ENCODE measurements at places on chromosomes 6 and 20.
A peak's percentile ranks its signal among the peaks of the same experiment; 100 is the strongest.

DNA sequence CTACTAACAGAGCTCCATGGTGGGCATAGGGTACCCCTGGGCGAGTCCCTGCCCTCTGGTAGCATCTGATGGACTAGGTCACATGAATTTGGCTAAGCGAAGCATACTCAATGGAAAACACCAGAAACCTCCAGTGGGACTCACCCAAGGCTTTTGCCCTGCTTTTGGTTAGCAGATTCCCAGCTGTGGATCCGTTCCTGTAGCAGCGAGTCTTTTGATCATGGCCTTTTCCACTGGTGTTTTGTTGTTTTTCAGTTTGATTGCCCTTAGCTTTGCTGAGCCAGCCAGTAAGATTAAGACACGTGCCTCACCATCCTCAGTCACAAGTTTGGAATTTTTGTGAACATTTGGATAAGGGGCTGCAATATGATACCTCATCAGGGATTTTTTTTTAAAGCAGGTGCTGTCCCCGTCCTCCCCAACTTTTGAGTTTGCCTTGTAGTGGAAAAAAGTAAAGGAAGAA lies 8.0 kb downstream of the TNFAIP3 start:
- DNase-seq = no peak

DNA sequence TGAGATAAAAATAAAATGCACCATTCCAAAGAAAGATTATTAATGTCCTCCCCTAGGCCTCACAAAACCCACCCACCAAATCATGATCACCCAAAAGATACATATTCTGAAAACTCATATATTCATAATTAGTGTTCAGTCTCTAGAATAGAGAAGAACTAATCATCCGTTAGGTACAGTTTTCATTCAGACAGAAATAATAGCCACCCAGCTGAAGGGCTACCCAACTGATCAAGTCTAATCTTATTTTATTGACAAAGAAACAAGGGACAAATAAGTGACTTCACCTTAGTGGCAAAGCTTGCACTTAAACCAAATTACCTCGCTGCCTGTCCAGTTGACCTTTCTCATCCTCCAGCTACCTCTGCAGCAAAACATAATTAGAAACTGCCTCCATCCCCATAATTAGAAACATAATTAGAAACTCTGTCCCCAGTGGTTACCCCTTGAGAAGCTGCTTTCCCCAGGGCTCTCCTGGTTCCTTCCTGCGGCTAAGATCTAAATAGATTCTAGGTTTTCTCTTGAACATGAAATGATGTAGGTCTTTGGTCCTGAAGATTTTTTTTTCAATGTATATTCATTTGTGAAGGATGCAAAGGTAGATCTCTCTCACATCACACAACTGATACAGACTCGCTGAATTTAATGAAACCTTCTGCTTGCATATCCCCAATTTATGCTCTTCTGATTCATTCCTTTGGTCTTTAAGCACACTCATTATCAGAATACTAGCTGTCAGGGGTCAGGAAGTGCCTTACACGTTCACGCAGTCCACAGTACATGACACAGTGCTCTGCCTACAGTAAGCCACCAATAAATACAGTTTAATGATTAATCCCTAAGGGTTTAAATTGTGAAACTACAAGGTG lies 46.3 kb downstream of the HBS1L start:
- no peak for DNase-seq

GRCh38 chr6:25083784-25084507 lies 148.2 kb upstream of the RIPOR2 start:
- no peak for DNase-seq

DNA sequence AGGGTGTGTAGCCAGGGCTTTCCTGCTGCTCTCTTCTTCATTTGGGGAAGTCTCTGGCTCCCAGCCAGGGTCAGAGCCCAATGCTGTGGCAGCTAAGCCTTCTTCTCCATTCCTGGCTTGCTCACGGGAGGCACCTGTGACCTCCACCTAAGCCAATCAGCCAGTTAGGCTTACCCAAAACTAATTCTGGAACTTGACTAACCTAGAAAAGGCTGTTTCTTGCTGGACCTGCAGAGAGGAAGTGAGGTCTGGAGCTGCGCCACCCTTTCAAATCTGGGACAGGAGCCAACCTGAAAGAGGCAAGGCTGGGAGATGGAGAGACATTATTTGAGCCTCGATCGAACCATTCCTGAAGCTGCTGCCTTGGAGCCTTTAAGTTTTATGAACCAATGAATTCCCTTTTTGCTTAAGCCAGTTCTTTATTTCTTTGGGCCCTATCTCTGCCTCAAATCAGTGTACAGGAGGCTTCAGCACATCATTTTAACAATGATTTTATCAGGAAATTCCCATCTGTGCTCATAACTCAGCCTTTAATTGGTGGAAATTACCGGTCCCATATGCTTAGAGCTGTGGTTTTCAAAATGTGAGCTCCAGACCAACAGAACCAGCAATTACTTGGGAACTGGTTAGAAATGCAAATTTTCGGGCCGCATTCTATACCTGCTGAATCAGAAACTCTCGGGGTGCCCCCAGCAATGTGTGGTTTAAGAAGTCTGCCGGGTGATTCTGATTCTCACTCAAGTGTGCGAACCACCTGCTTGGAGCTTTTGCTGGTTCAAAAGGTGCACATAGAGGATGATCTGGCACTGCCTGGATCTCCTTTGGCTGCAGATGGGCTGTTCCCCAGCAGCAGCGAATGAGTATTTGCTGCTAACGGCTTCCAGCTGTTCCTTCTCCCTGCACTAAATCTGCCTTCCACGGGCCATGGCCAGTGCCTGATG lies 97.4 kb upstream of the RNF24 start:
- DNase-seq = no peak

GRCh38 chr6:111926731-111927302 lies 53.6 kb upstream of the FYN start:
- no peak for DNase-seq

DNA sequence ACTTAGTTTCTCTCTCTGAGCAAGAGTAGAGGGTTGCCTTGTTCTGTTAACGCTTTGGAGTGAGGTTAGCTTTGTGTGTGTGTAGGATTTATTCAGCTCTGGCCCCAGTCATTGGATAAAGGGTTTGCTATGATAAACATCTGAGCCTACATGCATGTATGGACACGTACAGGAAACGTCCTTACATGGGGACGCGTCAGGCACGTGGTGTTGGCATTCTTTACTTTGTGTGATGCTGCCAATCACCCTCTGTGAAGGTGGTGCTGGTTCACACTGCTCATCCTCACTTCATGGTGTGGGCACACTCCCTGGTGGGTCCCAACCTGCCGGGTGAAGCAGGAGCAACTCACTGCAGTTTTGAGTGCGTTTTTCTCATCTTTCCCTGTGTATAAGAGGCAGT lies 53.4 kb upstream of the CD93 start:
- no peak for DNase-seq

- no peak for DNase-seq
Measured at GRCh38 chr6:39018103-39018502, 30.5 kb upstream of the GLP1R start.

DNA sequence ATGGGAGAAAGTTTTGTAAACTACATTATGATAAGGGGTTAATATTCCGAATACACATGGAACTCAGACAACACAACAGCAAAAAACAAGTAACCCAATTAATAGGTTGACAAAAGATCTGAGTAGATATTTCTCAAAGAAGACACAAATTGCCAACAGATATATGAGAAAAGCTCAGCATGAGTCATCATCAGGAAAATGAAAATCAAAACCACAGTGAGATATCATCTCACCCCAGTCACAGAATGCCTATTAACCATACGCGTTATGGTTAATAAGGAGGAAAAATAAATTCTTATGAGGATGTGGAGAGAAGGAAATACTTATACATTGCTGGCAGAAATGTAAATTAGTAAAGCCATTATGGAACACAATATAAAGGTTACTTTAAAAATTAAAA lies 695.0 kb downstream of the COL12A1 start:
- DNase-seq = no peak

- DNase-seq = no peak
Measured at GRCh38 chr20:40654876-40655275, 34.2 kb downstream of the MAFB start.

DNA sequence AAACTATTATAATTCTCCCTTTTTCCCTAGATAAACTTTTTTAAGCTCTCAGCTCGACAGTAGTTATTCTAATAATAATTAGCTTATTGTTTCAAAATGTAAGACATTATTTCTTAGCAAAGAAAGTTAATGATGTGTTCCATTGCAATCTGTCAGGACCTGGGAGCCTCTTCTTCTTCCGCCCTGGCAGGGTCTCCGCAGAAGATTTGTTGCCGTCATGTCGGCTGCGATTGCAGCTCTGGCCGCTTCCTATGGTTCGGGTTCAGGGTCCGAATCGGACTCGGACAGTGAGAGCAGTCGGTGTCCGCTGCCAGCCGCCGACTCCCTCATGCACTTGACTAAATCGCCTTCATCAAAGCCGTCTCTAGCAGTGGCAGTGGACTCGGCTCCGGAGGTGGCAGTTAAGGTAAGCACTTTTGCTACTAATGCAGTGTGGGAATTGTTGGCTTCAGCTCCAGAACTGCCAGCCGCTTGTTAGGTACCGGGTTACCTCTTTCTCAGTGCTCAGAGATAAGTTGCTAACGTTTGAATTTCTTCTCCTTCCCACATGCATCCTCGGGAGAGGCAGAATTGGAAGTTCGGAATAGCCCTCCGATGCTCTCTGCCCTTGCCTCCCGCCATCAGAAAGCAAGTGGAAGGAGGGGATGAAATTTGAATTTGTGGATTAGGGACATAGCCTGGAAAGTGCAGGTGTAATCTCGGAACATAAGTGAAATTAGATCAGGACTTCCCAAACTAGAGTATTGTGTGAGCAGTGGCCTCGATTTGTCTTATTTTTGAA lies at the start of gene CDC40:
Gene CDC40 (plus strand): TSS at position 200 of the 781 bp plus-strand sequence. CDS start 18 bp downstream, at position 218.
- peak; percentile 65 for DNase-seq

DNA sequence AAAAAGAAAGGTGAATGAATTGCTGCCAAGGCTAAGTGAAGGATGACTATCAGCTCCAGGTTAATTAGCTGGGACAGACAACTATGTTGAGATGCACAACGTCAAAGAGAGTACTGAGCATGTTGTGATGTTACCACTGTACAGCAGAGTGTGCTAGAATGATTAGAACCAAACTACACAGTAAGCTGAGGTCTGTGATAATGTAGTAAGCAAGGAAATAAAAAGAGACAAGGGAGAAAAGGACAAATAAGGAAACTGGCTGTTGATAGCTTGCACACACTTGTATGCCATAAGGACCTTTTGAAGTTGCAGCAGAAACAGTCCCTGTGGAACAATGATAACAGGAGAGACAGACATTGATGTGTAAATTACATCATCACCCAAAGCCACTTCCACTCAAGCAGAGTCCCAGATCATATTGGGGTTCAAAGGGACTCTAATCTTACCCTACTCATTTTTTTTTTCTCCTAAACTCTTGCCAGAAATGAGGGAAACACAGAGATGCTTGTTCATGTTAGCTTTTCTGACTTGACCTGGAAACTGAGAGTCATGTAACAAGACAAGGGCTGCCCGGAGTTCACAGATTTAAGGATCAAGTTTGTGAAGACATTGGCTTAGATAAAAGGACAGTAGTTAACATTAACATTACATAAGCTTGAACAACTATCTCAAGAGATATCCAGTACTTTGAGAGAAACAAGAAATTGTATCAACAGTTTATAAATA lies 189.9 kb downstream of the CENPW start:
- DNase-seq = no peak

DNA sequence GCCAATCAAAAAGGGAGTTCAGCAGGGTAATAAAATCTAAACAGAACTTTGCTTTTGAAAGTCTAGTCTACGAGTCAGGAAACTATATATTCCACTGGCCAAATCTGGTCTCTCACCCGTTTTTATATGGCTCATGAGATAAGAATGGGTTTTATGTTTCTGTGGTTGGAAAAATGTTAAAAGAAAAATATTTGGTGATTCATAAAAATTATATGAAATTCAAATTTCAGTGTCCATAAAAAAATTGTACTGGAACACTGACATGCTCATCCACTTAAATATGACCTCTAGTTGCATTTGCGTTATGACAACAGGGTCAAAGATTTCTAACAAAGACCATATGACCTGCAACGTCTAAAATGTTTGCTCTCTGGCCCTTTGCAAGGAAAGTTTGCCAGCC lies 22.3 kb upstream of the LAMP5 start:
- no peak for DNase-seq

- DNase-seq = no peak
Measured at GRCh38 chr6:30914854-30915590, 984 bp downstream of the VARS2 start.

- no peak for DNase-seq
Measured at GRCh38 chr6:129981598-129981997, 36.8 kb upstream of the L3MBTL3 start.
